Globus pallidus (tissue), 1 donor: ENCODE measurements at places on chromosomes 2 and 18.

DNA sequence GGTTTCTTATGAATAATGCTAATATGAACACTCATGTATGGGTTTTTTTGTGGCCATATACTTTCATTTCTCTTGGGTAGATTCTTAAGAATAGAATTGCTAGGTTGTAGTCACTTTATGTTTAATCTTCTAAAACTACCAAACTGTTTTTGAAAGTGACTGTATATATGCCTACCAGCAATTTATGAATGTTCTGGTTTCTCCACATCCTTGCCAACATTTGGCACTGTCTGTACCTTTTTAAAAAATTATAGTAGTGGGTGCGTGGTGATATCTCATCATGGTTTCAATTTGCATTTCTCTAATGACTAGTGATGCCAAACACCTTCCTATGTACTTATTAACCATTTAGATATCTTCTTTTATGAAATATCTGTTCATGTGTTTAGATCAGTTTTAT is 110.6 kb upstream of the RIOK3 start:
- no peak for DNase-seq

GRCh38 chr18:37564711-37565100 is 892 bp downstream of the CELF4 start:
- peak; percentile 52 for DNase-seq

DNA sequence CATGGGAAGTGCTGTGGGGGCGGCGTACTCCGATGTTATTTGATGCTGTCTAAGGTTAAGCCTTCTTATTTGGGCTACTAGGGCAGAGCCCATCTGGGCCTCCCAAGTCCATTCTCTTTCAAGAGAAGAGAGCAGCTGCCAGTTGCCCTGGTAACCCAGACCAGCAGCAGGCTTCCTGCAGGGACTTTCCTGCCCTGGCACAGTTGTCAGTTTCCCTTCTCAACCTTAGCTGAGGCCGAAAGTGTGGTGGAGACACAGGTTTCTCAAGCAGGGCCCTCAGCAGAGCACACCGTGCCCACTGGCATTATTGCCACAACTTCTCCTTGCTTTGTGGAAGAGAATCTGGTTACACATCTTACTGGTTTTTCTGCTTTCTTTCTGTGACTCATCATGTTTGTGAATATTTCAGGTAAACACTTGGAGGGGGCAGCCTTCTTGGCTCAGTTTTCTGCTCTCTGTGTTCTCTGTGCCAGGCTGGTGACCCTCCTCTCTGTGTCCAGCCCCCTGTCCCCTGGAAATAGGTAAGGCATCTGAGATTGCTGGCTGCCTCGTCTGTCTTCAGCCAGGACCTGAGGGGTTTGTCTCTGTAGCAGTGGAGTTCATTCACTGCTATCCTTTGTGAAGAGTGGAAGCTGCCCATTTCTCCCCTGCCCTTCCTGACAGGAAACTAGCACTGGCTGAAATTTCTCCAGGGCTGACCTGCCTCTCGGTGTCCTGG is 111.0 kb downstream of the B3GNT2 start:
- no peak for DNase-seq

GRCh38 chr2:19688059-19688458 is 213.7 kb downstream of the TTC32 start:
- no peak for DNase-seq

- no peak for DNase-seq
These were observed 21.6 kb downstream of the TWIST2 start for GRCh38 chr2:238869293-238870124.

DNA sequence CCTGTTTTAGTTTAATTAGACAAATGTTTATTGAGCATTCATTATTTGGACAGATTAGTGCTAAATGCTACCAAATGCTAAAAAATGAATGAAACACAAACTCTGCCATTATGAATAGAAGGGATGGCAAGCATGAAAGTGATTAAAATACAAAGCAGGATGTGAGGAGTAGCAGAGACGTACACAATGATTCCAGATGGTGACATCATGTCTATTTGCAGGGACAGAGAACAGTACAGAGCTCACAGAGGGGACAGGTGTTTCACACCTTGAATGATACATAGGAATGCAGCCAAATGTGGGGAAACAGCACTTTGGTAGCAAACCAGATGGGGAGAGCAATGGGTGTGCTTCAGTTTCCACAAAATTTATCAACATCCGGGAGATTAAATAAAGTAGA is 76.3 kb downstream of the CD226 start:
- DNase-seq: no peak

DNA sequence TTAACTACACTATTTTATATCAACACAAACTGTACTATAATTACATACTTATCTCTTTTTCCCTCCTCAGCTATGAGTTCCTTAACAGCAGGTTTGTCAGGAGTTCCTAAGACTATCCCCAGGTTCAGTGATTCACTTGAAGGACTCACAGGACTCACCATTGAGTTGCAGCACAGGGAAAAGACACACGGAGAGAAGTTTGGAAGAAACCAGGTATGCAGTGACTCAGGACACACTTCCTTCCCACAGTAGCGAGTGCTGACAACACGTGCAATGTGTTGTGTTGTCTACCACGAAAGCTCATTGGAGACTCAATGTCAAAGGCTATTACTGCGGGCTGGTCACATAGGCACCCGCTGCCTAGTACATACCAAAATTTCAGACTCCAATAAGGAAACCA is 32.0 kb downstream of the MGAT4A start:
- DNase-seq: no peak

- DNase-seq: no peak
These were observed 72.7 kb downstream of the MAP2 start for GRCh38 chr2:209496586-209496982.

DNA sequence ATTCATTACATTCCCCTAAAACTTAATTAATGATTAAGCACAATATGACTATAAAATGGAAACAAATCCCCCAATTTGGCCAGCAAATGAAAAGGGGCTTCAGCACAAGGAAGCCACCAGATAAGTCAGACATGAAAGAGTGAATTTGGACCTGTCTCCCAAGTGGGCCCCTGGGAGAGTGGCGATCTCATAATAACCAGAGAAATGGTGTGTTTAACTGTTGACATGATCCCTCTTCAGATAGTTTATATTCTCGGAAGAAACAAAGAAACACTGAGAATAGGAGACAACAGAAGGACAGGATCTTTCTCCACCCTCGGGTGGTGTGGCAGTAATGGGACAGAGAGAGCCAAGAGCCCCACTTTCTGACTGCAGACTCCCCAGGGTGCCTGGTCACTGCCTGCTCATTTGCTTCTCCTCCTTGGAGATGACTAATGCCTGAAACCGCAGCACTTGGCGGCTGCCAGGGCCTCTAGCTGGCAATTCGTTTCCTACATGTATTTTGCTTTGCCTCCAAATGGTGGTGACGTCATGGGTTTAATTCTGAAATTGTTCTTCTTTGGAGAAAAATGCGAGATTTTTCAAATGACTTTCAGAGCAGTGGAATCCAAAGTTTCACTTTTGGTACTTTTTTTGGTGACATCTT is 46.4 kb upstream of the SPP2 start:
- no peak for DNase-seq

- DNase-seq: no peak
These were observed 387.8 kb downstream of the IRS1 start for GRCh38 chr2:226411727-226412360.

DNA sequence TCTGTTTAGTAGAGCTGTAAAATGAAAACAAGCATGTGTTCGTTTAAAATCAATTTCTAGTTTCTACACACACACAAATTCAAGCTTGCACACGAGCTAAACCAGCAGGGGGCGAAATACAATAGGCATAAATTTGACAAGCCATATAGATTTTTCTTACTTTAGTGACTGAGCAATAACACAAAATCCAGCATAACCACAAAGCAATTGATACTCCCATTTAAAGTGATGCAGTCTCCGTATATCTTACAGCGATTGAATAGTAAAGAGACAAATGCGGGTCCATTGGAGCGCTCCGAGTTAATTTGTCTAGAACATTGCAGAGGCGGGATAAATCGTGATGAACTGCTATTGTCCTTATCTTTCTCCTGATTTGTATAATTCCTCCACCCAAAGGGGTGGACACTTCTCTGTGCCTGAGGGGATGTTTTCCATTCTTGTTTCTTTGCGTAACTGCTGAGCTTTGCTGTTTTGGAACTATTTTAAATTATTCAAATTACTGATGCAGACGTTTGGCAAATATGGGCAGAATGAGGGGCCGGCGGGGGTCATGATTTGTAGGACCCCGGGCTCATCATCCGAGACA is 1.2 kb upstream of the AFTPH start:
- DNase-seq: peak; percentile 84

- DNase-seq: no peak
These were observed 68.1 kb upstream of the ITPRID2 start for GRCh38 chr2:181823405-181823804.

GRCh38 chr2:234863043-234863934 is 88.5 kb upstream of the SH3BP4 start:
- DNase-seq: peak; percentile 63

- DNase-seq: no peak
These were observed 46.4 kb downstream of the BMP10 start for GRCh38 chr2:68824831-68825230.

DNA sequence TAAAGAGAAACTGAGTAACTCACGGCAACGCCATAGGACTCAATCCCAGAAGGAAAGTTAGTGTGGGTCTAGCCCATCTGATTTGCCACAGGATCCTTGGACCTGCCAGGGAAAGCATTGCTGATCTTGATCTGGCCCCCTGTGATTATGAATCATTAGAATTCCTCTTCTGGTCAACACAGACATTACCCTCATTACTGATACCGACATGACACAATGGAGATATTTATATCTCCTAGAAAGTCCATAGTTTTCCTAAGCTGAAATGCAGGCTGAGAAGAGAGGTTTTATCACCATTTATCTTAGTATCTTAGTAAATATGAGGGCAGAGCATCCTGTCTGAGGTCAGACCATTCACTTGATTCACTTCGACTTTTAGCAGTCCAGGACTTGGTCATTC is 75.5 kb upstream of the CCDC68 start:
- no peak for DNase-seq

DNA sequence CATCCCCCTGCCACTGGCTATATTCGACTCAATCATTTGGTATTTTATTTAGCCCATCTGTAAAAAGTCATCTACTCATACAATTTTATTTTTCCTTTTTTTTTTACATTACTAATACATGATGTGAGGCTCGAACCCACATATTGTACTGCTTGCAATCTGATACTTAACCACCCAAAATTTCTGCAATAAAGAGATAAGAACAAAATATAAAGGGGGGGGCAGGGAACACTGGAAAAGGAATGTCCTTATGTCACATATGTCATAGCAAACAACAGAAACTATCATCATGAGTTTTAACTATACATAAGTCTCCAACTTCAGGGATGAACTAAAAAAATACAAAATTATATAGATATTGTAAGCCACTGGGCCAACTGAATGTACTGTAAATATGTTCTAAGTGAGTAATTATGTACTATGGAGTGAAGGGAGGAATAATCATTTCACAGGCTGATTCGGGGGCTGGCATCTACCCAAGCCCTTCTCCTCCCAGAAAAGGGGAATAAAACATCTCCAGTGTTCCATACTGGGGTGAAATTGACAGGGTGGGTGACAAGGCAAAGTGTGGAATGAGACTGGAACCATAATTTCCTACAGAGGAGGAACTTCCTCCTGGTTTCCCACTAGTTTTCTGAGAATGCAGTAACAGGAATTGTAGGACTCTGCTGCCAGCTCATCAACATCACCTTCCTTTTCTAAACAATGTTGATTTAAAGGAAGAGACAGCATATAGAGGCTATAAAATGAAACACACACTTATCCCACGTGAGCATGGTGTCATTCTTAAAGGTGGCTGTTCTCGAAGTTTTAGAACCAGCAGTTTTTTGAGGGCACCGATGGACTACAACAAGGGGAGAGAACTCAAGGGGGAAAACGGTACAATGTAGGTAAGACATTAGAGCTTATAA is 79.5 kb downstream of the FARSB start:
- DNase-seq: no peak

DNA sequence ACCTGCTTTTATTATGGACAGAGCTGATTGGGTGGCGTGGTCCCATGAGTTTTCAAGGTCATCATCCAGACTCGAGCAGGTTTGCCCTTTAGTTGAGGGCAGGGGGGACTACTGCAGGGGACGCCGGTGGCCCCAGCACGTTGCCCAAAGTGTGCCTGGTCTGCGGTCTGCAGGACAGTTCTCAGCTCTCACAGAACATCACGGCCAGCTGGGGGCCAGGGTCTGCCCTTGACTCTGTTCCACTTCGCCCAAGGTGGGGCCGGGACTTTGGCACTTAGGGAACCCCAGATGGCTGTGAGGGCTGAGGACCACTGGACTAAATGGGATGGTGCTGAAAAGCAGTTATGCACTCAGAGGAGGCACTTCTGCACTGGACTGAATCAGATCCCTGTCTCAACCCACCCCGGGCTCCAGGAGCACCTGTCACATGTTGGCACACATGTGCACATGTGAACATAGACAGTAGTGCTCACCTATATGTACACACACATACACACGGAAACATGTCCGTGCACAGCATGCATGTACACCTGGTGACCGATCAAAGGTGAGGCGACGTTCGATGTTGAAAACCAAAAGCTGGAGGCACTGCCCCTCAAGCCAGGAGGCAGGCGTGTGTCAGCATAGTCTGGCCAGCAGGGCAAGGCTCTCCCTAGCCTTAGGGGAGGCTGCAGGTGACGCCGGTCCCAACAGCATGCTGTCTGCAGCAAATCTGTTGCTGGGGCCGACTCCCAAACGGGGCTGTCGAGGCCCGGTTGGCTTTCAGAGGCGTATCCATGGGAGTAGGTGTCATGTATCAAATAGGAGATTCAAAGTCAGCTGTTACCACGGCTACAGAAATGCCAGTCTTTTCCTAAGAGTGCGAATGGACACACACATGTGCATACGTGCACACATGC is 10.2 kb downstream of the ANO7 start:
- DNase-seq: no peak

- no peak for DNase-seq
These were observed 143.0 kb downstream of the ACOXL start for GRCh38 chr2:110875384-110875725.

DNA sequence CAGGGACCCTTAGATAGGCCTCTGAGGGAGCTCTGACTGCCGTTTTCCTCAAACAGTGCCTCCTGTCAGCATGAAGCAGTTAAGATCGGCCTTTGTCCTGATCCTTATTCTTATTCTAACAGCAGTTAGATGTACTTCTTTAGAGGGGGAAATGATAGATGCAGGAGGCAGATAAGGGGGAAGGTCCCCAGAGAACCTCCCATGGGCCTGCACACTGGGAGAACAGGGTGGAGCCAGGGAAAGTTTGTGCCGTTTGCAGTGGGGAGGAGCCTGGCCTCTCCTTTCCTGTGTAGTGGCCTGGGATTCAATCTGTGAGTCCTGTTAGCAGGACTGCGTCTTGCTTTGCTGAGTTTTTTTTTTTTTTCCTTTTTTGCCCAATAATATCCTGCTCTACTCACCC is 7.9 kb upstream of the INPP4A start:
- no peak for DNase-seq

DNA sequence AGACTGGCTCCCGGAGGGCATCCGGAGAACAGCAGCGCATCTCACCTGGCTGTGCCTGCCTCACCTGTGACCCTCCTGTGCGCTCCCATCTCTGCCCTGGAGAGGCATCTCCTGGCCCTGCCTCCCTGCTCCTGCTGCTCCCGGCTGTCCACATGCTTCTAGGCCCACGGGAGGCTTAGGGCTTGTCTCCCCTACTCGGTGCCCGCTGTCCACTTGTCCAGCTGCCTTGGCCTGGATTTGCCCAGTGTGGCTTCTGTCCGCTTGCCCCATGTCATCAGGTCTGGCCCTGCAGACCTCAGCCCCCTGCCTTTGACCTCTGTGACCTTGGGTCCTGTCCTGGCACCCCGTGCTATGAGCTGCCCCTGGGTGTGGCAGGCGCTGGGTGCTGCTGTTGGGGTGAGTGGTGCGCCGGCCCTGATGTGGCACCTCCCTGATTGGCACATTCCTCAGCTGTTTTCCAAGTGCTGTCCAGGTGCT is 4.5 kb downstream of the BOK start:
- DNase-seq: no peak
